ENCODE measurements at places on chromosomes 5 and 9.

GRCh38 chr5:20514145-20514544, 526.1 kb upstream of the CDH18 start:
- no peak for ATAC-seq

DNA sequence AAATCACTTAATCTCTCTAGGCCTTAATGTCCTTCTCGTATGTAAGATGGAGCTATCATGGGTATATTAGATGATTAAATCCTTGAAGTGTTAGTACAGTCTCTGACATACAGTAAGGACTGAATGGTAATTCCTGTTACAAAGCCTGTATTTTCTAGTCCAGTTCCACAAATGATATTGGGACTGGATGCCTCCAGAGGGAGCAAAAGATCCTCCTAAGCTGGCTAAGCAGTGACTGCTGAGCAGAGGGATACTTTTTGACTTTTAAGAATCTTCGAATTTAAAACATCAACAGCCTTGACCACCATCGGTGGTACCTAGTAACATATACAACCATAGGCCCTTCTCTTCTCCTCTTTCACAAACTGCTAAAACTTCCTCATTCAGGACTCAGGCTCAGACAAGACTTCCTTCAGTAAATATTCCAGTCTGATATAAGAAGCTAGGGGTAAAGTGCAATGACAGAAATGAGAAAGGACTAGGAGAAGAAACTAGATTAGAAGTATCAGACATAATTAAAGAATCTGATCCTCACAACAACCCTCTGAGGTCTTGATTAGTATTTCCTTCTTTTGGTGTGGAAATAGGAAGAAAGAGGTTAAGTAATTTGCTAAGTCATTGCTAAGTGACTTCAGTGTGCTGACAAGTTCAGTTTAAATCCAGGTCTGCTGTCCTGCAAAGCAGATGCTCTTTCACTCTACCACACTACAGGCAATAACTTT, 13.9 kb downstream of the PTAR1 start:
- no peak for ATAC-seq

GRCh38 chr5:96407436-96407835, 25.6 kb downstream of the PCSK1 start:
- no peak for ATAC-seq

GRCh38 chr5:170560938-170561337, 57.1 kb downstream of the KCNIP1 start:
- ATAC-seq = no peak

GRCh38 chr9:95791286-95791685, 84.2 kb upstream of the ERCC6L2 start:
- no peak for ATAC-seq

DNA sequence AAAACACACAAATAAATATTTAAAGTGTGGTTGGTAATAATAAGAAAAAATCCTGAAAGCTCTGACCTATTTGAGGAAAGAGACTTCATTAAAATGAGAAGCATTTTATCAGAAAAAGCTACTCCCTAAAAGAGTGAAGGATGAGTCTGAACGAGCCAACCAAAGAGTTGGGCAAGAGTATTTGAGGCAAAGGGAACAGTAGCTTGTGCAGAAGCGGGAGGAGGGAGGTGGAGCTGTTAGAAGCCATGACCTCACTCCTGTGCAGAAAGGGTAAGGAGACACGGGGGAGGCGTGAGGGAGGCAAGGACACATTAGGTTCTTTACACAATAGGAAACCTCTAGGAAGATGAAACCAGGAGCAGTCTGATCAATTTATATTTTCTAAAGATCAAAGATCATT, 29.4 kb downstream of the SH3RF2 start:
- no peak for ATAC-seq

DNA sequence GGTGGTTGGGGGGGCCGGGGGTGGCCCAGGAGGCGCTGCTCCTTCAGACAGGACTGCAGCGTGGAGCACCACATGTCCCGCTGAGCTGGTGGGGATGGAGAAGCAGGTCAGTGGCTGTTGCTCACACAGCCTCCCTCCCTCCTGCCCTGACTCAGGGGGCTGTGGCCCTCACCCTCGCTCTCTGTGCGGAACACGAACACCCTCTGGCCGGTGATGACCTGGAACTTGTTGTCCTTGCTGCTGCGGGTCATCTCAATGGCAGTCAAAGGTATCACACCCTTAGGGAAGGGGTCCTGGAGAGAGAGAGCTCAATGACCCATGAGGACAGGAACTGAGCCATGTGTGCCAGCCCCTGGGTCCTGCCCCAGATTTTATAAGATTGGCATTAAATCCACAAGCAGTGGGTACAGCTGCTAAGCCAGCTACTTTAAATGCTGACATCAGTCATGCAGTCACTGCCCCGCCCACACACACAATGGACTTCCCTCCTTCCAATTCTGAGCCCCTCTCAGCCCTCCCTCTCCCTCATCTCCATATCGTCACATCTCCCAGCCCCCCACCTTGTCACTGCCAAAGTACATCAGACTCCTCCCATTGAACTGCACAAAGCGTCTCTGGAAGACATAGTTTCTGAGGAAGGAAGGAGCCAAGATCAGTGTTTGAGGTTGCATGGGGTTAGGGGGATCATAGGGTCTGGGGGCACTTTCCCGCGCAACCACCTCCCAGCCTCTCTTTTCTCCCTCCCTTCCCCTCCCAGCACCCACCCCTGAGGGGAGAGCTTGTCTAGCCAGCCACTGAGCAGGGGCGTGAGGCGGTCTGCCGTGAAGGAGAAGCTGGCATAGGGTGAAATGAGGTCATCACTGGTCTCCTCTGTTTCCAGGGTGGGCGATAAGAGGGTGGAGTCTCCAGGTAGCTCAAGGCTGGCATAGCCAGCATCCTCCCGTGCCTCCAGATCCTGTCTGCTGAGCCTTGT, 8.9 kb downstream of the ARAP3 start:
- no peak for ATAC-seq

GRCh38 chr5:137433539-137433938, 65.6 kb downstream of the SPOCK1 start:
- no peak for ATAC-seq

DNA sequence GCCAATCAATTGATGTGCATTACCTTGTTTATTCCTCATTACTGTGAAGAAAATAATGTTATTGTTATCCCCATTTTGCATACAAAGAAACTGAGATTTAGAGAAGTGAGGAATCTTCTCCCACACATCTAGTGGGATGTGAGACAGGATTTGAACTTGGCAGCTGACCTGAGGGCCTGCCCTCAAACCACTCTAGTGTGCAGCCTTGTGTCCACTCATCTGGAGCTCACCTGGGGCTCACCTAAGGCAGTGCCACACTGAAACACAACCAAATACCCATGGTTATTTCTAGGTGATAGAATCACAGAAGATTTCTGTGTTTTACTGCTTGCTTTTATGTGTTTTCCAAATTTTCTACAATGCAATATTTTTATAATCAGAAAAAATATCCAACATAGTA, 94.7 kb upstream of the SAP30L start:
- no peak for ATAC-seq

- no peak for ATAC-seq
Measured at GRCh38 chr5:43121913-43122484, 1.3 kb downstream of the ZNF131 start.

DNA sequence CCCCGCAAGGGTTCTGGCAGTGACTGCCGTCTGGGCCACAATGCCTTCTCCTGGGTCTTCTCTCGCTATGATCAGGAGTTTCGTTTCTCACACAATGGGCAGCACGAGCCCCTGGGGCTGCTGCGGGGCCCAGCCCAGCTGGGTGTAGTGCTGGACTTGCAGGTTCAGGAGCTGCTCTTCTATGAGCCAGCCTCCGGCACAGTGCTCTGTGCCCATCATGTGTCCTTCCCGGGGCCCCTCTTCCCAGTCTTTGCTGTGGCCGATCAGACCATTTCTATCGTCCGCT, 7.0 kb downstream of the HDHD3 start:
- ATAC-seq = no peak

DNA sequence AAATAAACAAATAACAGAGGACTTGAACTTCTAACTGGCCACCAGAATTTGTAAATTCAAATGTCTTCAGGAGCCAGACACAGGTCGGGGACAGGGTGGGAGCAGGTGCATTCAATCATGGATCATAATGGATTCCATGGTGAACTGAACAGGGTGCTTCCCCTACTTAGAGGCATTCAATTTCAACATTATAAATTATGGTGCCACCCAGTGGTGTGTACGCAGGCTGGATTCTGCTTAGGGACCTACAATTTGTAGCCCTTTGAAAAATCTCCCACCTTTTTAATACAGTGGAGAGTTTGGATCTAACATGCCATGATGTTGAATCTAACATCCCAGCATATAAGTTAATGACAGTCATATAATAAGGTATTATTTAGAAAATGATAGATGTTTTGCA, 22.3 kb downstream of the KLF9 start:
- ATAC-seq = no peak

DNA sequence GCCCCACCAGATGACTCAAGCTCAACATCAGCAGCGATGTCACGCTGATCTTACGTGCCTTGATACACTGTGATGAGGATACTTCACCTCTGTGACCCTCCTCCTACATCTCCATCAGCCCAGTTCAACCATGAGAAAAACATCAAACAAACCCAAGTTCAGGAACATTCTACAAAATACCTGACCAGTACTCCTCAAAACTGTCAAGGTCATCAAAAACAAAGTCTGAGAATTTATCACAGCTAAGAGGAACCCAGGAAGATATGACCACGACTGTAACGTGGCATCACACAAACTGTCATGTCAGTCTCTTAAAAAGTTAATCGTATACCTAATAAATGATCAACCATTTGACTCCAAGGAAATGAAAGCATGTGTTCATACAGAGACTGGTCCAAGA, 90.8 kb downstream of the COL23A1 start:
- ATAC-seq = no peak

DNA sequence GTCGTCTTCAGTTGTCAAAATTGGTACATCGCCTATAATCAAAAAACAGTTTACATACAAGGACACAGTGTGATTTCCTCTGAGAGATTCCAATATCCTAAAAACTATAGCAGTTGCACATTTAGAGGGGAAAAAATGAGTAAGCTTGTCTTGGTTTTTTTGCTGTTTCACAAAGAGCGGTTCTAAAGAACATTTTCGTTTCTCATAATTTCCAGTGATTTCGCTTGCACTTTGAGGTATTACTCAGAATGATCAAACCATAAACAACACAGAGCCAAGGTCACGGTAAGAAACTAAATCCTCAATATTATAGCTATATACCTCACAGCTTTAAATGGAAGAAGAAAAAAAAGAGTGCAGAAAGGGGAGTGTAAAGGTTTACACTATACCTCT, 861 bp downstream of the MTX3 start:
- ATAC-seq = peak; percentile 67

DNA sequence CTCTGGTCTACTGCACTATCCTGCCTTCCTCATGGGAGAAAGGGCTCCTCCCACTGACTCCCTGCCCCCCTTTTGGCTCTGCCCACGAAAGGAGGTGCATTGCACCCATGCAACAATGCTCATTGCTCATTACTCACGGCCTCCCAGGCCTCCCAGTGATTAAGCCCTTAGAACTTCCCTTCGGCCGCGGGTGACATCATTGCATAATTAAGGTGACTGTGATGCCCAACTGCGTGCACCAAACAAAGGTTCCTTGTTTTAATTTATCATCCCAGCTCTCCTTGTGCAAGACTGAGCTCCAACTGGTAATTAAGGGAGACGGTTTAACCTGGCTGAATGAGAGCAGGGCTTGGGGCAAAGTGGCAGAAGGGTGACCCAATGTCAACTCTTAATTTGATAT, 180.4 kb downstream of the GAS1 start:
- ATAC-seq = no peak

DNA sequence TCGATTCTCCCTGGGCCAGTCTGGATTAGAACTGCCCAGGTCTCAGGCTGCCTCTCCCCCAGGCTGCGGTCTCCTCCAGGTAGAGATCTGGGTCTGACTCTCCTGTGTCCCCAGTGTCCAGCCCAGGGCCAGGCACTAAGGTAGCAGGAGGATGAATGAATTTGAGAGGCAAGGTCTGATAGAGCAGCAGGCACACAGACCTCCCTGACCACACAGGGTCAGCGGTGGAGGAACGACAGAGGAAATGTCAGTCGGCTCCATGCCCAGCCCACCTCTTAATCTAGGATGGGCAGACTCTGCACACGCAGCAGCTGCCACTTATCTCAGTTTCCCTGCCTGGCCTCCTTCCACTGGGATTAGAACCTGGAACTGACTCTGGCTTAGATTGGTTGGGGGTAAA, 272.7 kb upstream of the MVB12B start:
- no peak for ATAC-seq

DNA sequence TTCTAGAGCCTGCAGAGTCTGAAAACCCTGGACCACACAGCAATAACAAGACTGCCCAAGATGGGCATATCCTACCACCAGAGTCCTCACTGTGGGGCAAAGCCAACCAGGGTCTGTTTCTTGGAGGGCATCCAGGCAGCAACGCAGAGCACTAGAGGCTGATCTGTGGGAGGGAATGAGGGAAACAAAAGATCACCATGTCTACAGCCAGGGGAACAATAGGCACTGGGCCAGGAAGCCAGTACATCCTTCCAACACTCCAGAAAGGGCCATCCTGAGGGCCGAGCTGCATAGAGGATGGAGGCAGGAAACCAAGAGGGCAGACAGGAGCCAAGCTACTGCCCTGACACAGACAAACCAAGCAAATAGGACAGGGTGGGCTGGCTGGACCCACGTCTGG, 416.1 kb upstream of the IRX4 start:
- ATAC-seq = no peak

- no peak for ATAC-seq
Measured at GRCh38 chr9:21985964-21986667, 8.1 kb downstream of the CDKN2A start.

GRCh38 chr5:147046281-147046680, 167.7 kb upstream of the PPP2R2B start:
- no peak for ATAC-seq

DNA sequence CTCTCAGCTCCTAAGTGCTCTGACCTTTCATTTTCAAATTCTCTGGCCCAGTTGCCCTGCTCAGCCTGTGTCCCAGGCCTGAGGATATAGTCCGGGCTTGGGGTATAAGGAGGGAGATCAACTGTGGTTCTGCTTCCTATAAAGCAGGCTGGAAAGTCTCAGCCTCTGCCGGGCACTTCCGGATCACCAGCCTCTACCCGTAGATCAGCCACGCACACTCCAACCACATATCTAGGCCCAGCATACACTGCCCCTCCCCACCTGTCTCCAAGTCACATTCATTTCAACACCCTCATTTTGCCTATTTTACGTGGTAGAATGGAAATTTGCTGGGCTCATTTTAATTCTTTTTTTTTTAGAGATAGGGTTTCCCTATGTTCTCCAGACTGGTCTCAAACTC, 3.1 kb downstream of the ZER1 start:
- no peak for ATAC-seq

DNA sequence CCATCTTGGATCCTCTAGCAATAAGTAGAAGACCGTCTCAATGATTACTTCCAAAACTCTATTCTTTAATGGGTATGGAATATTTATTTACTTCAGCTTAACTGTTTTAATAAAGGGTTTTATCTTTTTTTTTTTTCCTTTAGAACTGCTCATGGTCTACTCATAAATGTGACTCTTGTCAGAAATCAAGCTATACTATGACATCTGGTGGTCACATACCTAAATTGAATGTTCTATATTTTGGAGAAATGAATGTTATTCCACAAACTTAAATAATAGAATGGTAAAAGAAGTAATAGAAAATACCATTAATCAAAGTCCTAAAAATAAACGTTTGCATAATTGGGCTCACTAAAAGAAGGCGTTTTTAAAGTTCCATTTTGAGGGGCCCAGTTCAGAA, 131.2 kb upstream of the PLCXD3 start:
- ATAC-seq = no peak

Data from stimulated activated memory B cell treated with anti-CD40 and anti-IgM and Interleukin-4, amounts not matched to agents 10 μg/mL and 1 μg/mL and 100 μg/mL, for 72 hours (primary cell).